ENCODE measurements at places on chromosomes 16 and 17. TPM values are rescaled to one million over a fixed set of nuclear protein-coding genes. Genes with fewer than 3 reads are reported as not detected.
A peak's percentile ranks its signal among the peaks of the same experiment; 100 is the strongest.

Gene BRD7
- total RNA-seq: 58.1 TPM

DNA sequence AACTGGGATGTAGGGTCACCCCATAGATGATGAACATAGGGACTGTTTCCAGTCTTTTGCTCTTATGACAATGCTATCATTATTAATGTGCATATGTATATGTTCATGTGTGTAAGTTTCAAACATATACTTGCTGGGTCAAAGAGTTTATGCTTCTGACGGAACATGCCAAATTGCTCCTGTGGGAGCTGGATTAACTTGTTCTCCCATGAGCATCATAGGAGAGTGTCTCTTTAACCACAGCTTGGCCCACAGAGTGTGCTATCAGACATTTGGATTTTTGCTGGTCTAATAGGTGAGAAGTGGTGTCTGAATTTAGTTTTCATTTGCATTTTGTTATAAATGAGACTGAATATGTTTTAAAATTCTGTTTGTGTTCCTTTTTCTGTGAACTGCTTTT is 22.3 kb upstream of the ADORA2B start:
- H3K4me1 ChIP-seq: no peaks in the 10 kb centered on the region
- no peak overlapping the region for H3K4me3 ChIP-seq
- H3K27me3 ChIP-seq: peaks cover 6% of the 10 kb centered on the region
- DNase-seq: no peak
- H3K36me3 ChIP-seq: no peaks in the 10 kb centered on the region

Gene ADPRM
- total RNA-seq: 5.1 TPM

- H3K4me1 ChIP-seq: no peaks in the 10 kb centered on the region
- no peak overlapping the region for H3K4me3 ChIP-seq
- no peaks in the 10 kb centered on the region for H3K27me3 ChIP-seq
- no peaks in the 10 kb centered on the region for H3K36me3 ChIP-seq
Observed at GRCh38 chr17:18961634-18962493, 9.9 kb downstream of the SLC5A10 start.

GRCh38 chr17:12744298-12744697 is 45.0 kb upstream of the ARHGAP44 start:
- no peak for DNase-seq
- H3K36me3 ChIP-seq: no peaks in the 10 kb centered on the region
- H3K4me3 ChIP-seq: no peak overlapping the region
- H3K27me3 ChIP-seq: no peaks in the 10 kb centered on the region
- H3K27ac ChIP-seq: no peak overlapping the region

DNA sequence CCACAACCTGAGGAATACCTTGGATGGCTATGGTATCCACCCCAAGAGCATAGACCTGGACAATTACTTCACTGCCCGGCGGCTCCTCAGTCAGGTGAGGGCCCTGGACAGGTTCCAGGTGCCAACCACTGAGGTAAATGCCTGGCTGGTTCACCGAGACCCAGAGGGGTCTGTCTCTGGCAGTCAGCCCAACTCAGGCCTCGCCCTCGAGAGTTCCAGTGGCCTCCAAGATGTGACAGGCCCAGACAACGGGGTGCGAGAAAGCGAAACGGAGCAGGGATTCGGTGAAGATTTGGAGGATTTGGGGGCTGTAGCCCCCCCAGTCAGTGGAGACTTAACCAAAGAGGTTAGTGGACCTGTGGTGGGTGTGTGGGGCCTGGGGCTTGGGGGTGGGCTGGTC is 3.1 kb downstream of the NFE2L1 start:
- no peak overlapping the region for H3K4me3 ChIP-seq
- H3K27ac ChIP-seq: peak overlapping the region; percentile 96
- H3K4me1 ChIP-seq: peaks cover 70% of the 10 kb centered on the region
- H3K36me3 ChIP-seq: peaks cover 14% of the 10 kb centered on the region
- no peak for DNase-seq
- H3K27me3 ChIP-seq: no peaks in the 10 kb centered on the region

GRCh38 chr16:61948414-61948813 is 87.8 kb downstream of the CDH8 start:
- H3K27ac ChIP-seq: no peak overlapping the region
- no peaks in the 10 kb centered on the region for H3K36me3 ChIP-seq
- DNase-seq: no peak
- no peaks in the 10 kb centered on the region for H3K4me1 ChIP-seq
